ENCODE measurements at places on chromosomes 5 and 9. TPM values are rescaled to one million over a fixed set of nuclear protein-coding genes. Genes with fewer than 3 reads are reported as not detected.

DNA sequence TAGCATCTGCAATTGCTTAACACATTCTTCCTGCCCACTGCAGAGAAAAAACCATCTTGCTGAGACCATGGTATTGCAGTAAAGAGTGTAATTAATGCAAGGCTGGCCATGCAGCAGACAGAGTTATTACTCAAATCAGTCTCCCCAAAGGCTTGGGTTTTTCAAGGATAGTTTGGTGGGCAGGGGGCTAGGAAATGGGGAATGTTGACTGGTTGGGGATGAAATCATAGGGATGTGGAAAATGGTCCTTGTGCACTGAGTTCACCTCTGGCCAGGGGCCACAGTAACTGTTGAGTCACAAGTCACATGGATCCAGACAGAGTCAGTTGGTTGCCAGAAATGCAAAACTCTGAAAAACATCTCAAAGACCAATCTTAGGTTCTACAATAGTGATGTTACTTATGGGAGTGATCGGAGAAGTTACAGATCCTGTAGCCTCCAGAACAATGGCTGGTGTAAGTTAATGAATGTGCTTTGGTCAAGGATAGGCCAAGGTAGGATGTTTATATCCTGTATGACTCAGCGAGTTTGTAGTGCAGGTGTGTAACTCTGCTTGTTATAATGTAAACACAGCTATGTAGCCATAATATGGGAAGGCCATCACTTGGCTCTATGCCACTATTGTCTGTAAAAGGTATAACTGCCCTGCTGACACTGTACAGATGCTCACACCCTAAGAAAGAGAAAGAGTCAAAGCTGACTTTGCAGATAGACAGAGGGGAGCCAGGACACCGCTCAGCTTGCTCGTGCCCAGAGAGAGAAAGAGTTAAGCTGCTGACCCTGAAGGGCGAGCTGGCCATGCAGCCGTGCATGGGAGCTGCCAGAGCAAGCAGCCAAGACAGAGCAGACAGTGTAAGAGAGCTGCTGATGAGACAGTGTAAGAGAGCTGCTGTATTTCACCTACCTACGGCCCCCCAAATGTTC is 27.2 kb downstream of the C9orf152 start:
- no peaks in the 10 kb centered on the region for H3K4me1 ChIP-seq
- H3K36me3 ChIP-seq, result no peaks in the 10 kb centered on the region
- no peak overlapping the region for H3K27ac ChIP-seq
- H3K4me3 ChIP-seq, result no peak overlapping the region
- no peak for DNase-seq
- peaks cover 5% of the 10 kb centered on the region for H3K27me3 ChIP-seq

DNA sequence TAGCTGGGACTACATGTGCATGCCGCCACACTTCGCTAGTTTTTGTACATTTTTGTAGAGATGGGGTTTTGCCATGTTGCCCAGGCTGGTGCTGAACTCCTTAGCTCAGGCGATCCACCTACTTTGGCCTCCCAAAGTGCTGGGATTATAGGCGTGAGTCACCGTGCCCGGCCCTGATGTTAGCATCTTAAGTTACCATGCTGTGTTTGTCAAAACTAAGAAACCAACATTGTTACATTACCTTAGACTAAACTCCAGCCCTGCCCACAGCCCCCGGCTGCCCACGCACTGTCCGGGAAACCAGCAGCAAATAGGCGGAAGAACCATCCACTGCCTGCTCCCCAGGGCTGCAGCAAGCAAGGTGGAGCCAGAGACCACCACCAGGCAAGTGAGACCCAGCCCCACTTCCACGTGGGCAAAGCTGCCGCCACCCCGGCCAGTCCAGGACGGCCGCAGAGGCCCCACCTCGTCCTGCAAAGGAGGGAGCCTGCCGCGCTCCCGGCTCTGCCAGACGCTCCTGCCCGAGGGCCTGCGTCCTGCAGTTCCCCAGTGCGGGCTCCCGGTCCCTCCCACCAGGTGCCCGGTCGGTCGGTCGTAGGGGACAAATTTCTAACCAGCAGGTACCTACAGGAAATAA is 35.7 kb upstream of the TXN start:
- H3K4me3 ChIP-seq, result no peak overlapping the region
- no peaks in the 10 kb centered on the region for H3K27me3 ChIP-seq
- no peak overlapping the region for H3K27ac ChIP-seq
- no peaks in the 10 kb centered on the region for H3K4me1 ChIP-seq
- DNase-seq, result no peak

DNA sequence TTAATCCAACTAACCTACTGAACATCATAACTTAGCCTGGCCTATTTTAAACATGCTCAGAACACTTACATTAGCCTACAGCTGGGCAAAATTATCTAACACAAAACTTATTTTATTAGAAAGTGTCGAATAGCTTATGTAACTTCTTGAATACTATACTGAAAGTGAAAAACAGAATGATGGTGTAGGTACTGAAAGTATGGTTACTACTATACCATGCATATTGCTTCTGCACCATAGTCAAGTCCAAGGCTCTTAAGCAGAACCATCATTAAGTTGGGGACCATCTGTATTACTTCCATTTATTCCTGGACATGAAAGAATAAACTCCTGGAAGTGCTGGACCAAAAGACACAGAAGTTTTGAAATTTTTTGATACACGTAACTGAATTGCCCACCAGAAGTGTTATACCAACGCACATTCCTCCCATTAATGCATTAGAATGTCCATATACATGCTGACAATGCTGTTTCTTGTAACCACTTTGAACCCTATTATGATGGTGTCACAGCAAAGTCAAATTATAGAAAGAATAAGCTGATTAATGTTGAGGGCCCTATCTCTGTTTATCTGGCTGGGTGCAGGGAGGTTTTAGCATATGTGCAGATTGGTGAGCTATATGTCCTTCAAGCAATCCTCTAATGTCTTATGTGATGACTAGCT is 375.7 kb downstream of the ACTL7B start:
- no peaks in the 10 kb centered on the region for H3K4me1 ChIP-seq
- no peaks in the 10 kb centered on the region for H3K27me3 ChIP-seq
- no peak for DNase-seq
- H3K4me3 ChIP-seq, result no peak overlapping the region
- H3K36me3 ChIP-seq, result no peaks in the 10 kb centered on the region

C9orf50 gene
- not detected for total RNA-seq

DNA sequence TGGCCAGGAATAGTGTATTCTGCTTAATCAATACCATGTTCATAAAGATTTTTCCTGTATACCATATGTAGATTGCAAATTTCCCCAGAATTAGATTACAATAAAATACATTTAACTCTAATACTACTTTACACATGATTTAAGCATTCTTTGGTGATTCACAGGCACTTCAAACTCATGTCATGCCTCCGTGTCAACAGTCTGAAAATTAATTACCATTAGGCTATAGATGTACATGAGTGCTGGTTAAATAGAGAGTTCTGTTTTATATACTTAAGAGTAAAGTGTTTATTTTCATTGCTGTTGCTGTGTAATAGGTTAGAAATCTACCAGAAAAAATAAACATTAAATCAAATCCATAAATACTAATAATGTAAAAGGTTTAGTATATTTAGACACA is 159.8 kb downstream of the ZSWIM6 start:
- peaks cover 7% of the 10 kb centered on the region for H3K4me1 ChIP-seq
- DNase-seq, result no peak
- H3K27me3 ChIP-seq, result no peaks in the 10 kb centered on the region
- peaks cover 4% of the 10 kb centered on the region for H3K36me3 ChIP-seq
- H3K4me3 ChIP-seq, result no peak overlapping the region

DNA sequence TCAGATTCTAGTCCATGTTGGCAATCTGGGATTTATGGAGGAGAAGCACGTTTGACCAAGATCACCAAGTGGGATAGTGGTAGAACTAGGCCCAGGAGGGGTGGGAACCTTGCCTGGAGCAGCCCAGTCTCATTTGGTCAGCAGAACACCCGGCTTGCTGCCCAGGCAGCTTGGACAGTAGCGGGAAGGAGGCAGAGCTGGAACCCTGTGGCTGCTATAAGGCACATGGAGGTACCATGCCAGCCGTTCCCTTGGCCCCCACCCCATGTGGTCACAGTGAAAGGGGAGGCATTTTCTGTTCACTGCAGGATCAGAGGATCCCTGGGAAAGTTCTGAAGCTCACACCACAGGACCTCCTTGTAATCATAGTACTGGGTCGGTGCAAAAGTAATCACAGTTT is 75.4 kb upstream of the ORM1 start:
- no peak for DNase-seq
- no peak overlapping the region for H3K27ac ChIP-seq
- H3K4me1 ChIP-seq, result no peaks in the 10 kb centered on the region
- no peak overlapping the region for H3K4me3 ChIP-seq

Data from activated CD8-positive, alpha-beta memory T cell treated with anti-CD3 and anti-CD28 coated beads, Interleukin-2, amount 10 ng/mL, durations not matched to agents 7 days and 5 days (primary cell).